ENCODE measurements at places on chromosomes 6 and 20.

- no peak for DNase-seq
Measured at GRCh38 chr6:169087443-169088041, 166.1 kb downstream of the THBS2 start.

- DNase-seq, result no peak
Measured at GRCh38 chr6:73878403-73878802, 182.4 kb downstream of the CD109 start.

DNA sequence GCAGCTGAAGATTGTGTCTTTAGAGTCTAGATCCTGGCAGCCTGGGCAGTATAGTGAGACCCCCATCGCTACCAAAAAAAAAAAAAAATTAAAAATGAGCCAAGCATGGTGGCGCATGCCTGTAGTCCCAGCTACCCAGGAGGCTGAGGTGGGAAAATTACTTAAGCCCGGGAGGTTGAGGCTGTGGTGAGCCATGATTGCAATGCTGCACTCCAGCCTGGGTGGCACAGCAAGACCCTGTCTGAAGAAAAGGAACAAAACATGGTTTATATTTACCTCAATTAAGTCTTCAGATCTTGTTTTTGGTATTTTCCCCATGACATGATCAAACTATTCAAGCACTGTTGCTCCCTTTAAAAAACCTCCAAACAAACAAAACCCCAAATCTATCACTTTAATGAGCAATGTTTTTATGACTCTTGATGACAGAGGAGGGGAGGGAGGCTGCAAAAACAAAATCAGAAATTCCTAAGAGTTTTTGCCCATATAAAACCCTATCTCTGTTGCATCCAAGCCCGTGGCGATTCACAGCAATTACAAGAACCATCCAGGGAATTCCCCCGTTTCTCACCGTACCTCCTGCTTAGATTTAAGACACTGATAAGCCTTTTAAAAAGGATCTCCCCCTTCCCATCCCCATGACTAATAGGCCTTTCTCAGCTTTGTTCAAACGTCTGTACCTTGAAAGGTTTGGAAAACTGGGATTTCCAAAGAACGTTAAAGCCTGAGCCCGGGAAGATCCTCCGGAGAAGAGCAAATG lies 259.9 kb downstream of the BMP7 start:
- DNase-seq, result no peak

- no peak for DNase-seq
Measured at GRCh38 chr6:15616261-15616660, 46.6 kb downstream of the DTNBP1 start.

DNA sequence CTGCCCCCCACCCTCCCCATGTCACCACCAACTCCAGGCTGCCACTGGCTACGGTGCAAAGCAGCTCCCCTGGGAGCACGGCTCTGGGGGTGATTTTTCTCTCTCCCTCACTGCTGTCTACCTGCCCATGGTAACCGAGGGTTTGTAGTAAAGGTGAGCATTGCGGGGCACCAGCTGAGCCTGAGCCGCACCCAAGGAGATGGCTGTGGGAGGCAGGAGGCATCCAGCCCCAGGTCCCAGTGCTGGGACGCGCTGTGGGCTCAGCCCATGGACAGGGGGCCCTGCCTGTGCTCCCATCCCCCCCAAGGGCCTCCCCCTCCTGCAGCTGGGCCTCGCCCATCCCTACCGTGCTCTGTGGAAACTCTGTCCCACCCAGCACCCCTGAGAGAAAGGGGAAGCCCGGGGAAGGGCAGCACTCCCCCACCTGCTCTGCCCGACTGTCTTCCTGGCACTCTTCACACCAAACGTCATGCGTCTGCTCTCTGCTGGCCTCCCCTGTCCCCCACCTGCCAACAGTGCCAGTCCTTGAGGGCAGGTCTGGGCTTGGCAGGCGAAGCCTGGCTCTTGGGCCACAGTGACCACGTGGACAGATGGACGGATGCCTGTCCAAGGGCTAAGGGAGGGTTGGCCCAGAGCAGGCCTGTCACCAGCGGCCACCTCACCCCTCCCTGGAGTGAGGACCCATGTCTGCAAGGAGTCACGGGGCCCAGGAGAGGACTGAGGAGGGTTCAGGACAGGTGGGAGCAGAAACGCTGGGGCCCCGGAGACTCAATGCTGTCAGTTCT lies 3.8 kb upstream of the CHRNA4 start:
- DNase-seq, result no peak

DNA sequence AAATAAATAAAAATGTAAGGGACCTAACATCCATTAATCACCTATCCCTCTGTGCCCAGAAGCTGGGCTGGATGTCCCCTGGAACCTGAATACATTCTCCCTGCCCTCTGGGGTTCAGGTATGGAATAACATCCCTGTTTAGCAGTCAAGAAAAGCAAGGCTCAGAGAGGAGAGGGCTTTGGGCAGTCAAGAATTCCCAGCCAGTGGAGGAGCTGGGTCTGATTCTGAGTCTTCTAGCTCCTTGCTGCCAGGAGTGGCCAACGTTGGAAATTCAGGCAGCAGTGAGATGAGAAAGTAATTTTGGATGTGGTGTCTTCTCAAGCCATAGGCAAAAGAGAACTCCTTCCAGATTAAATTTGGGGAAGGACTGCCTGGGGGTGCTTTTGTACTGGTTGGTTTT lies 42.6 kb upstream of the ZNFX1 start:
- DNase-seq, result no peak

DNA sequence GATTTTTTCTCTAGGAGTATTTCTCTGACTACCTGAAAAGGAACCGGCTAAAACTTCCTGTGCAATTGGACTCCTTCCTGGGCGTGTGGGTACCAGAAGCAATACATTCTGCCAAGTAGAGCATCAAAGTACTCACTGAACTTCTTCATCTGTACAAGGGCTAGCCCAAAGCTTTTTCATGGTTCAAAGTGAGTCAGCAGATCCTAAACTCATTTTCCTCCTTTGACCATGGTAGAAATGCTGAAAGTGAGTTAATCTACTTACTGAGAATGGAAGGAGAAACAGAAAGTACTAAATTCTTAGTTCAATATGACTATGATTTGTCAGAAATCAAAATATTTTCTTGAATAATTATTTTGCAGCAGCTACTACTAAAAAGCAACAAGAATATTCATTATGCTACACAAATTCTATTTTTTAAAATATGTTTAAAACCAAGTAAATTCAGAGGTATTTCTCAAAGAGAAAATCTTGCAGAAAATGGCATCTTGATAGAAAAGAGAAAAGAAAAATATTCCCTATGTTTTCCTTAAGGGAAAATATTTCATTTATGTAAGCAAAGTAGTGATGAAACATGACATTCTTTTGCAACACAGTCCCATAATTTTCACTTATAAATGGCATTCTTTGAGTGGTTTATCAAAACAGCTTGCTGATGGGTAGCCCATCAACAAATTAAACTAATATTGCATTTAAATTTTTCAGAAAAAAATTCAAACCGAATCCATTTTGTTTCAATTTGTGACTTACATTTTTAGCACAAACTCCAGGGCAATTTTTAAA lies 3.7 kb upstream of the BEND6 start:
- no peak for DNase-seq

DNA sequence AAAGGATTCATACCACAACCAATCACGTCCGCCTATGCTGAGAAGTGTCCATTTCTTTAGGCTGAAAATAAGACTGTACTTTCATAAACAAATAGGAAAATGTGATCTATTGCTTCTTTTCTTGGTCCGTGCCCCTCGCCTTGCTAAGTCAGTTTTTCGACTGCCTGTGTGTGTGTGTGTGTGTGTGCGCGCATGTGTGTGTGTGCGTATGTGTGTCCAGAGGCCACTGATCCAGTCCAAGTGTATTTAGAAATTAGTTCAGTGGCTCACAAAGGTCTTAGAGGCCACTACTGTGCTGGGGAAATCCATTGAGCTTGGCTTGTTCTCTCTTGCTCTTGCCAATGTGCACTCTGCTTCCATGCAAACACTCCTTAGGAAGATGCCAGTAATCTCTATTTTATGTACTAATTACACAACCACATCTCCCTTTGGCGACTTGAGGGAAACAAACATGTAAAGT lies 50.5 kb downstream of the SLC22A23 start:
- DNase-seq, result no peak

- no peak for DNase-seq
Measured at GRCh38 chr6:157561929-157562810, 181.2 kb downstream of the ZDHHC14 start.

All from T-helper 1 cell (primary cell).